AG04449 (cell line): ENCODE measurements at places on chromosomes 13 and 19.

- no peak for DNase-seq
Observed at GRCh38 chr13:44413095-44413494, 39.5 kb downstream of the SERP2 start.

GRCh38 chr19:33416307-33417215, 43.1 kb downstream of the CEBPG start:
- DNase-seq, result no peak

DNA sequence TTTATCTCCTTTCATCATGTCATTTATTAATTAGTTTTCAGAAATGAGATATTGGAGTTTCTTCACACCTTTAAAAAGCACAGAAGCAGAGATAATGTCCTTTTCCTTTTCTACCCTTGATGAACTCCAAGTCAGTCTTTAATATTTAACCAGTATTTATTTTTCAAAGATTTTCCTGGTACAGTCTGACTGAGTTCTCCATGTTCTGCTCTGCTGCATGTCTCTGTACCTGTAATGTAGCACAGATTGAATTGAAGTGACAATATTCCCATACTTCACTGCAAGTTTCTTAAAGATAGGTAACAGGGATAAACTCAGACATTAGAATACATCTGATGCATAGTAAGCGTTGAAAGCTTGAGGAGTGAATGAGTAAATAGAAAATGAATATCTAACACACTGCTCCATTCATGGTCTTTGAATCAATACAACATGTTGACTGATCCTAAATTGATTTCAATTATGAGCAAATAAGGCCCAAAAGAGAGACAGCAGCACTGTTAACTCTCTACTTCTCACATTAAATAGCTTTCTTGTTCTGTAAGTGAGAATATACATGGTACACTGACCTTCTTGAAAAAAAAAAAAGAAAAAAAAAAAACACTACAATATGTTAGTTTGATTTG, 1323.6 kb upstream of the PRR20A start:
- no peak for DNase-seq

DNA sequence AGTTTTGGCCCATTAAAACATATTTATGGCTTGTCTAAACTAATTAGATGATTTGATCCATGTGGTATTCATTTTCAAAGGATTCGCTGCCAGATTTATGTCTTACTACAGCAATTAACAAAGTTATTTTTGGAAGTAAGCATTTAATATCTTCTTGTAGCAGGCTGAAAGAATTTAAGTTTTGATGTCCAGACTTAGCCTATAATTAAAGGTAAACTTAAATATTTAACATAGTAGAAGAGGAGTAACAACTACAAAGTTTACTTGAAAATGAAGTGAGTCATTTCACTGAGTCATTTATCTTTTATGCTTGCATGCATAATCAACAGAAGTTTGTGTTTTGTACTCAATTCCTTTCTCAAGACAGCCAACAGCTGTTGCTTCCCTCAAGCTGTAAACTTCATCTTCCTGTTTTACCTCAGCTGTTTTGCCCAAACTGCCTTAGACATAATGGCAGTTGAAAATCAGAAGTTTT, 58.1 kb downstream of the EDNRB start:
- no peak for DNase-seq

- no peak for DNase-seq
Observed at GRCh38 chr13:90233933-90234672, 1113.4 kb upstream of the MIR17HG start.

DNA sequence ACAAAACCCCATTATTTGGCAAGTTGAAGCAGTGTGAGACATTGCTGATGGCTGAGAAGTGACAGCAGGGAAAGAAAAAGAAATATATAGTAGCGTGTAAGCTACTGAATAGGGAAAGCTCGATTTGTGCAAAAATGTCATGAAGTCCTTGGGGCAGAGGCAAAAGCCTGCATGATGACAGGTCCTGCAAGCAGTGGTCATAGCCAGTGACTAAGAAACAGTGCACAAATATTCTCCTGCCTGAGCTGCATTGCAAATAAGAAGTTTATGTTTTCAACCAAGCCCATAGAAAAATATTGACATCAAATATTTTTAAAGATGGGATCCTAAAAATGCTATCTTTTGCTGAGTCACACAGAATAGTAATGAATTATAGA, 270.0 kb downstream of the SLITRK6 start:
- no peak for DNase-seq

- no peak for DNase-seq
Observed at GRCh38 chr13:77338961-77339401, 12.1 kb upstream of the MYCBP2 start.

GRCh38 chr19:3099347-3100145, 5.4 kb downstream of the GNA11 start:
- no peak for DNase-seq
